ENCODE measurements at places on chromosomes 2 and 18.

DNA sequence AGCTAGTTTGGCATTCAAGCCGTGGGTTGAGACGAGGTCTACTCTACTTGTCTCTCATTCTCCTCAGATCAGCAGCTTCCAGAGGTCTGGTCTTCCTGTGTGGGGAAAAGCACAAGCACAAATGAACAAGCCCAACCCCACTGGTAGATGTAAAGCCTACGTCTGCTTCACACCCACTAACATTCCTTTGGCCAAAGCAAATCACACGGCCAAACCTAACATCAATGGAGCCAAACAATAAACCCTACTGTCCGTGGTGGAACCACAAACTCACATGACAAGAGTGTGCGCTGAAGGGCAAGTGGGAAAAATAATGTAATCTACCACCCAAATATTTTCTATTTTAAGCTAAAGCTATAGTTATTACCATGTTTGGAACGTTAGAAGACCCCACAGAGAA lies 179.3 kb upstream of the MGAT5 start:
- no peak for DNase-seq

DNA sequence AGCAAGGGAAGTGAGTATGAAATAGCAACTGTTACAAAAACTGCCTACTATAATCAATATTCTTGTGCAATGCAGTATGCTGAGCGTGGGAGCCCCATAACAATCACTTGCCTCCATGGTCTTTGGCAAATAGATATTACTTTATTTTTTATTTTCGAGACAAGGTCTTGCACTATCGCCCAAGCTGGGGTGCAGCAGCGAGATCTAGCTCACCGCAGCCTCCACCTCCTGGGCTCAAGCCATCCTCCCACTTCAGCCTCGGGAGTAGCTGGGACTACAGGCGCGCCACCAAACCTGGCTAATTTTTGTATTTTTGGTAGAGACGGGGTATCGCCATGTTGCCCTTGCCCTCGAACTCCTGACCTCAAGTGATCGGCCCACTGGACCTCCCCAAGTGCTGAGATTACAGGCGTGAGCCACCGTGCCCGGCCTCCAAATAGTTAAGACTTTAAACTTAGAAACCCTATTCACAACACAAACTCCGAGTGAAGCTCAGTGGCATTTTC lies 1.2 kb upstream of the CCNT2 start:
- DNase-seq, result no peak

DNA sequence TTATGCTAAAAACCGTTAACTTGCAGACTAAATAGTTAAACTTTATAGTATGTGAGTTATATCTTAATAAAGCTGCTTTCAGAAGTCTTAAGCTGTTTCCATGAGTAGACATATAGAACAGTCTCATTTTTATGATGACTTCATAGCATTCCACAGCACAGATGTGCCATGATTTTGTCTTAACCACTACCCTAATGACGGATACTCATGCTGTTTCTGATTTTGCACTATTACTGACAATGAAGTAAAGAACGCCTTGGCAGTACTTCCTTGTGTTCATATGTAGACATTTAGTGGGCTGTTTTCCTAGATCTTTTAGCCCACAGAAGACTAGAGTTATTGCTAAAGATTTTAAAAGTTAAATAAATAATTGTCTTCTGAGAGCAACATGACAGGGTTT lies 175.6 kb upstream of the RAB6C start:
- no peak for DNase-seq

DNA sequence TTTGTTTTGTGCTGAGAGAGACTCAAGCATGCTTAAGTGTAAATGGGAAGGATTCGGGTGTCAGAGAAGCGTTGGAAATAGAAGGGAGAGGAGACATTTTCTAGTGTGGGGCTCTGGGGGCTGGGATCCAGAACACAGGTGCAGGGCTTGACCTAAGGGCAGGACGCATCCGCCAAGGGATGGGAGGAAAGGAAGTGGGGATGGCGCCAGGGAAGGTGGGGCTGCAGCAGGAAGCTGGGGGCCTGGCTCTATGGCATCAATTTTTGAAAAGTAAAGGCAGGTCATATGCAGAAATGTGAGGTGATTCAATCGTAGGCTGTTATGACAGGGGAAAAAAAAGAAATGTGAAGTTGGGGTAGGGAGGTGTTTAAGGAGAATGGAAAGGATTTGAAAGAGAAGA lies 143.2 kb upstream of the SERTAD2 start:
- no peak for DNase-seq

DNA sequence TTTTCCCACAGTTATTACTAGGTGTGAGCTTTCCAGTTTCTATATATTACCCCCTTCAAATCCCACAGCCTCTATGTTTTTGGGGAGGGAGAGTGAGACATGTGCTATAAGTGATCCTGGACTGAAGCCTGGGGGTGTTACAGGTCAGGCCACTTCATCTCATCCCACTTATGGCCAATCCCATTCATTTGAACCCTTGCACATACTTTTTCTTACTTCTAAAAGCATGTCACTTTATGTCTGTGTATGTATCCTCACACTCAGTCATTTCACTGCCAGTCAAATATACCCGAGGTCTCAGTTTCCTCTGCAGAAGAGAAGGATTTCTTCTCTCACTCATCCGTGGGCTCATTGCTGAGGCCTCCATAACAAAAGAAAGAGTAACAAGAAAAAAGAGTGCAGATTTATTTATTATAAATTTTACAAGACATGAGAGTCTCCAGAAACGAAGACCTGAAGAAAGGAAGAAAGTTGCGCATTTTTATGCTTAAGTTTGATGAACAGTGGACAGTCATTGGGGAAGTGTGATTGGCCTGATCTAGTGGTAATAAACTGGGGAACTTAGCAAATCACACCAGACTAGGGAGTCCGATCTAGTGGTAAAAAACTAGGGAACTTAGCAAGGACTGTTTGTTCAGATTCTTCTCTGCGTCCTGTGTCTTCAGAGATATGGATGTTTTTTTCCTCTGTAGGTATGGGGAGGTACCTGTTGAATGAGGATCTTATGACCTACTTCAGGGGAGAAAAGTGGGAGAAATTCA lies 52.1 kb downstream of the ICOS start:
- DNase-seq, result no peak

GRCh38 chr2:158131483-158131912 lies 29.8 kb downstream of the UPP2 start:
- peak; percentile 11 for DNase-seq

DNA sequence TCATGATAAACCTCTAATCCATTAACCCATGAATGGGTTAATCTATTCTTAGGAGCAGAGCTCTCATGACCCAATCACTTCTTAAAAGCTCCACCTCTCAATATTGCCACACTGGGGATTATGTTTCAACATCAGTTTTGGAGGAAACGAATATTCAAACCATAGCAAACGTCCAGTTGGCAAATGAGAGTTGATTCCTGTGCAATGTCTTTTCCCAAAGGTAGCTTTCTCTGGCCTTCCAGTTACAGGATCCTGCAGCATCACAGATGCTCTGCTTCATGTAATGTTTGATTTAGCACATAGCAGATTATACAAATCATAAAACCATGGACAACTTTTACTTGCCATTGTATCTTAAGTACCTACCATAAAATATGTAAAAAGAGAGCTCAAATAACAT lies 481.0 kb downstream of the TNS1 start:
- DNase-seq, result no peak

DNA sequence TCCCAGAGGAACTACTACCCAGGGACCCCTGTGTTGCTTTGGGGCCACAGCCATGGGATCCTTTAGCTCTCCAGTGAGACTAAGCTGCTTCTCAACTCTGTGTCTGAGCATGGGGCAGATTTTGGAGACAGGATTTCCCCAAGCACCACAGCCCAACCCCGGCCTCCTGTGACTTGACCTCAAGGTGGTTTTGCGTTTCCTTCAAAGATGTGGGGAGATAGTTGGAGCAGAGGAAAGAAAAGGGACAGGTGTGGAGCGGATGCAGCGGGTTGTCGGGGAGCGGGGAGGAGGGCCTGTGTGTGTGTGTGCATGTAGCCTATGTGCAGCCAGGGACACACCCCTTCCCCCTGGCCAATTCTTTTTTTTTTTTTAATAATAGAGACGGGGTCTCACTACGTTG lies 10.2 kb downstream of the ARID5A start:
- no peak for DNase-seq

- no peak for DNase-seq
These were observed 26.7 kb downstream of the LYPD6 start for GRCh38 chr2:149357058-149357457.

GRCh38 chr2:11310212-11310611 lies 34.2 kb downstream of the ROCK2 start:
- no peak for DNase-seq

GRCh38 chr2:237072067-237072931 lies 13.4 kb upstream of the COPS8 start:
- no peak for DNase-seq

- no peak for DNase-seq
These were observed 190.1 kb downstream of the CTNNA2 start for GRCh38 chr2:79702905-79703304.

DNA sequence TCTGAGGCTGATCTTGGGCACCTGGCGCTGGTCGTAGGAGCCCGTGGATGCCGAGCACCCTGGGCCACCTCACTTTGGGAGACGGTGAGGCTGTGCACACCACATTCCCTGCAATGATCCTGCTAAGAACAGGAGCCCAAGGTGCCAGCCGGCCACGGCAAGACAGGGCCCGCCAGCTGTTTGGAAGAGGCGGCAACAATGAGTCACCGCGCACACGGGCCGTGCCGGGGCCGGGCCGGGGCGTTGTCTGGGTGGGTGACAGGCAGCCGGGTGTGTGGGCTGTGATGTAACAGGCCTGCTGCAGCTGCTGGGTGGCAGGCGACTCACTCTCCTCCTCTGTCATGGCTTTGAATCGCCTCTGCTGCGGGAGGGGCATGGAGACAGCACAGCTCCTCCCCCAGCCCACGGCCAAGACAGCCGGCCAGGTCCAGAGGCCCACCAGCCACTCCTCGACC lies 49.7 kb upstream of the ODC1 start:
- peak; percentile 22 for DNase-seq

- no peak for DNase-seq
These were observed 3.8 kb upstream of the TOGARAM2 start for GRCh38 chr2:28977176-28977875.

DNA sequence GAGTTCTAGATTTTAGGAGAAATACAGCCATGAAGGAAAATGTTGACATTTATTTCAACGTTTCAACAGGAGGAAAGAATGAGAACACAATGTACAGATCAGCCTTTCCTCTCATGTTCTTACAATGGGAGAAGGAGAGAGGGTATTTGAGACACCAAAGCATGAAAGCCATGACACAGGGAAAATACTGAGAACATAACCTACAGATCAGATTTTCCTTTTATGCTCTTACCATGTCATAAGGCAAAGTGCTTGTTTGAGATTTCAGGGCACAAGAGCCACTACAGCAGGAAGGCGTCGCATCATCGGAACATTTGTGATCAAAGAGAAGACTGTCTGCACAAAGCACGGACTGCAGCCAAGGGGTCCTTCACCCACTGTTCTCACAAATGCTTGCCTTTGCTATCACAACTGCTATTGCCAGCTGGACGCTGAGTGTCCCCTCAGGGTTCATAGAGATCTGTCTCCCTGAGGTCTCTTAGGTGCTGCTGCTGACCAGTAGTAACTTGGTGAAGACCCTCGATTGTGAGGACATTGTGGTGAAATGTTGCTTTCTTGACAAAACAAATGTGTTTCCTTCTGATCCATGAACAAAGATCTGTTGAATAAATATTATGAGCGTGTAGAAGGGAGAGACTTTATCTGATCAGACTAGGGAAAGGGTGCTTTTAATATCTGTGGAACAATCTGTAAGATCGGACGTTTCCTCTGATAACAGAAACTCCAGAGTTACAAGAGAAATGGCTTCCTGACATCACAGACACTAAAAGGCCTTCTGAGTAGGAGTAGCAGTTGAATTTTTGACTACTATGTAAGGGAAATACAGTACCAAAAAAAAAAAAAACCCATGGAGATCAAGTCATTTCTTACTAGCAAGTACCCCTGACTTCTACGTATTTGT lies 6.4 kb upstream of the IL1RL1 start:
- DNase-seq, result no peak

GRCh38 chr2:35468245-35468644 lies 887.3 kb upstream of the CRIM1 start:
- DNase-seq, result no peak

GRCh38 chr2:234797566-234798250 lies 154.1 kb upstream of the SH3BP4 start:
- no peak for DNase-seq

GRCh38 chr2:228654707-228655106 lies 473.2 kb upstream of the SPHKAP start:
- DNase-seq, result no peak

DNA sequence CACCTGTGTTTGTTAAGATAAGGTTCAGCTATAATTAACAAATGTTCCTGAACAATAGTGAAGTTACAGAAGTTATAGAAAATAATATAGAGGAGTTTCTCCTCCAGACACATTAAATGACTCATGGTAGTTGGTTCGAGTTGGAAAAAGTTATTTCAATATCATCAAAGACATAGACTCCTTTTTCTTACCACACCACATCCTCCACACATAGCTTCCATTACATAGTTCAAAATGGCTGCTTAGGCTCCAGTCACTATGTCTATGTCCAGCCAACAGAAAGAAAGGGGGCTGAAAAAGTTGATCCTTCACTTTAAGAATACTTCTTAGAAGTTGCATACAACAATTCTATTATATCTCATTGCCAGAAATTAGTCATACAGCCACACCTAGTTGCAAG lies 50.7 kb downstream of the DYNAP start:
- no peak for DNase-seq

DNA sequence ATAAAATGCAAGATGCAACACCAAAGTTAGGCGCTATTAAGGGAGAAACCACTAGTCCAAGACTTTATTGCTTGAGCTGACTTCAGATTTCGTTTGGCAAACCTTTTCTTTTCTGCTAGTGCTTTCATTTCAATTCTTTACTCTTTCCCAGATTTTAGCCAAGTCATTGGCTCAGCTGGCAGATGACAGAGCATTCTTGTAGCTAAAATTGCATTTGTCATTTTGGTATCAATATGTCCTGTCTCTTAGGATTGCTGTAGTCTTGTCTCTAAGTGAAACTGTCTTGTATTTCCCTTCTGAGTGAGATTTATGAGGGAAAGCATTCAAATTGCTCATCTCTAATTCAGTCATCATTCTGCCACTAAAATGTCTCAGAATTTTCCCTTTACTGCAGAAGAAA lies 335.1 kb downstream of the METTL4 start:
- no peak for DNase-seq

- DNase-seq, result no peak
These were observed 190.4 kb upstream of the EPHA4 start for GRCh38 chr2:221762496-221762895.

DNA sequence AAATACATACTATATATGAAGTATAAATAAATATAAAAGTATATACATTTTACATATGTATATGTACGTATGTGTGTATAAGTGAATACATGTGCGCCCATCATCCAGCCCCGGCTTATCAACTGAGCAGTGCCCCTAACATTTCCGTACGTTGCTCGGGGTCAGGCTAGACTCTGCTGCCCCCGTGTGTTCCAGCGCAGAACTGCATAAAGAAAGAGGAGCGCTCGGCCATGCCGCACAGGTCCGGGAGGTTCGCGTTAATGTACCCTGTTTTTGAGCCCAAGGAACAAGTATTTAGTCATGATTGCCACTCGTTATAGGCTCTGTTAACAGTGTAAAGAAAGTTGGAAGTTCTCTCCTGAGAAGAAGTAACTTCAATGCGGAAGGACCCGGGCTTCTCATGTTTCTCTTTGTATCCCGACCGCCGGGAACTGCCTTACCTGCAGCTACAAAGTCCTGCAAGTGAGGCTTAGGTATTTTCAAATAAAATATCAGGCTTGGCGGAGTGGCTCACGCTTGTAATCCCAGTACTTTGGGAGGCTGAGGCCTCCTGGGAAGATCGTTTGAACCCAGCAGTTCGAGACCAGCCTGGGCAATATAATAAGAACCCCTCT lies 55.7 kb downstream of the CD8B2 start:
- DNase-seq, result peak; percentile 55

- no peak for DNase-seq
These were observed 19.5 kb upstream of the ERCC3 start for GRCh38 chr2:127313406-127313805.

Data from COR-L47 (cell line).